ENCODE measurements at places on chromosomes 3 and 15.
A peak's percentile ranks its signal among the peaks of the same experiment; 100 is the strongest.

DNA sequence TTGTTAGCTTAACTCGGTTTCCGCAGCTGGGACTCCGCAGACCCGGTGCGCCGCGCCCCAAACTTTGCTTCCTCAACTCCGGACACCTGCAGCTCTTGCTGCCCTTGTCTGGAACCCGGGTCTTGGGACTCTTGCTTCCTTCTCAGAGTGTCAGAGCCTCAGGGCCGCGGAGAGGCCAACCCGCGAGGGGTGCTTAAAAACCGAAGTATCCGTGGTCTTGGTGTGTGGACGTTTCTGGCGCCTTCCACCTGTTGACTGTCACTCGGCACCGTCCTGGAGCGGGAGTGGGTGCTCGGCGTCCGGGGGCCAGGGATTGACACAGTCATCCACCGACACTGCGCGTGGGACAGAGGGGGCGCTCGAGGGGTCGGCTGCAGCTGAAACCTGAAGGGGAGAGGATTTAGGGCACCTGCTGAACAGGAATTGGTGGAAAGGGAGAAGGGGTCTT lies 386 bp downstream of the SQOR start:
- DNase-seq = peak; percentile 33

DNA sequence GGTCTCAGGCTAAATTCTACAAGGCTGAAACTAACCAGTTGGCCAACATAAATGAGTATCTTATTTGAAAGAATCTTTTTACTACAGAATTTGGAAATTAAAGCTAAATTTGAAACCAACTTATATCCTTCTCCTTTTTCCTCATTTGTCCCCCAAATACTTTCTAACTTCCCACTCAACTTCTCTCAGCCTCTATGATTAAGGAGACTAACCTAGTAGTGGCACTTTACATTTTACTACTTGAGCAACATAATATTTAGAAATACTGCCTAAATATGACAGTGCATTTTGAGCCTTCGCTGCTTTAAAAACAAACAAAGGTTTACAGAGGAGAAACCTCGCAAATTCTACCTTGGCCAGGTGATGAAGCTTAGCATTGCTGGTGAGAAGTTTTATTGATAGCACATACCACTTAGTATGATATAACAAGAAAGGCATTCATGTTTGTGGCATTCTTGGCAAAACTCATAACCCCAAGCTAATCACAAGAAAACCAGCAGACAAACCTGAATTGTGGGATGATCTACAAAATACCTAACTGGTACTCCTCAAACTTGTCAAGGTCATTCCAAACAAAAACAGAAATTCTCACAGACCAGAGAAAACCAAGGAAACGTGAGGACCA lies 432.1 kb upstream of the CFAP20DC start:
- no peak for DNase-seq

DNA sequence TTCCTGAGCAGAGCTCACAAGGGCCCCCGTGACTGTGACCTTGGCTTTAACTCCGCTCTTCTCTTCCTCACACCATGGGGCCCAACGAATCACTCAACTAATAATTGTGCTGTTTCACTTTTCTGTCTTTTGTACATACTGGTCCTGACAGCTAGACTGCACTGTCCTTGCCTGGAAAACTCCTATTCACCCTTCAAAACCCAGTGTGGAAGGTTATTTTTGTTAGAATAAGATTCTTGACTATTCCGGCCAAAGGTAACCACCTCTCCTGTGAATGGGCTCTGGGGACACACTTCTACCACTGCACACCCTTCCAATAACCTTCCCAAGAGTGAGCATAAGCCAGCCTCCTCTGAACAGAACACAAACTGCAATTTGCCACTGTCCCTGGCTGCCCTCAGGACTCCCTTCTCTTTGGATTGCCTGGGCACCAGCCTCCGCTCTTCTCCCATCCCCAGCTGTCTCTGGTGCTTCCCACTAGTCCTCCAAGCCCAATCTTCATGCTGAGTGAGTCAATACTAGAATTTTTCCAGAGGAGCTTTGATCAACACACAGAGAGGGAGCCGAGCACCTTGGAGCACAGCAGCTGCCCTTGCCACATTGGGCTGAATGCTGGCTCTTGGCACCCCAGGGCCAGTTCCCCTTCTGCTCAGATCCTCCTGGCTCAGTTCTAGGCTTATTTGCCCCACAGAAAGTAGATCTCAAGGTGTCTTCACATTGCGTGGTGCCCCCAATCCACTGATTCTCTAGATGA lies 2.1 kb downstream of the SCN5A start:
- DNase-seq = no peak

- no peak for DNase-seq
Observed at GRCh38 chr3:39705351-39705900, 104.0 kb upstream of the MYRIP start.

GRCh38 chr15:80695911-80696661 lies 976 bp downstream of the ABHD17C start:
- no peak for DNase-seq

DNA sequence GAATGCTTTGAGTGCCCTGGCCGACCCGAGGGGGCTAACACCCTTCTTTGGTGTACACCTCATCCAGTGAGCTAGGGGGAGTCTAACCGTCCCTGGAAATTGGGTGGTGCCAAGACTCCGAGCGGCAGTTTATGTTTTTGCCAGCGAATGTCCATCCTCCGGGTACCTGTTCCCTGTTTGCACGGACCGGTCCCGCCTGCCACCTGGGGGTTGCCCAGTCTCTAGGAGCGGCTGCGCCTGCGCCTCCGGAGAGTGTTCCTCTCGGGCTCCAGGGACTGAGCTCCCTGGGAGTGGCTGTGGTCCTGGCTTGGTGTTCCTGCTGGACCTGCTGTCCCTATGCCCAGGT lies 913 bp upstream of the WNT7A start:
- DNase-seq = no peak

DNA sequence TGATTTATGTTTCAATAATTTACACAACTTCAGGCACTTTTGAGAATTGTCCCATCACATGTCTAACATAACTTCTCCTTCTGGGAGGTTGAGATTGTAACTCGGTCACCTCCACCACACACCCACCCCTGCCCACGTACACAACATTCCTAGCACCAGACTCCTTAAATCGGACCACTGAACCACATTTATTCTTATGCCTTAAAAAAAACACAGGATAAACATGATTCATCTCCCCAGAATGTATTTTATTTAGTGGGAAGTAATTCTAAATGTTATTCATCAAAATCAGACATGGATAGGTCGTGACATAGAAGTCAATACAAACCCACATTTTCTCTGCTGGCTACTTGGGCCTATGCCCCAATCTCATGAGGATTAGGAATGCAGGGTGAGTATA lies 3.0 kb downstream of the SNTN start:
- DNase-seq = no peak

Data from GM12892 (cell line).